ENCODE measurements at places on chromosomes 12 and 14. TPM values are rescaled to one million over a fixed set of nuclear protein-coding genes. Genes with fewer than 3 reads are reported as not detected.

PLA2G1B gene
- 11,300 TPM for total RNA-seq

NRIP2 gene
- total RNA-seq: 0.75 TPM

DNA sequence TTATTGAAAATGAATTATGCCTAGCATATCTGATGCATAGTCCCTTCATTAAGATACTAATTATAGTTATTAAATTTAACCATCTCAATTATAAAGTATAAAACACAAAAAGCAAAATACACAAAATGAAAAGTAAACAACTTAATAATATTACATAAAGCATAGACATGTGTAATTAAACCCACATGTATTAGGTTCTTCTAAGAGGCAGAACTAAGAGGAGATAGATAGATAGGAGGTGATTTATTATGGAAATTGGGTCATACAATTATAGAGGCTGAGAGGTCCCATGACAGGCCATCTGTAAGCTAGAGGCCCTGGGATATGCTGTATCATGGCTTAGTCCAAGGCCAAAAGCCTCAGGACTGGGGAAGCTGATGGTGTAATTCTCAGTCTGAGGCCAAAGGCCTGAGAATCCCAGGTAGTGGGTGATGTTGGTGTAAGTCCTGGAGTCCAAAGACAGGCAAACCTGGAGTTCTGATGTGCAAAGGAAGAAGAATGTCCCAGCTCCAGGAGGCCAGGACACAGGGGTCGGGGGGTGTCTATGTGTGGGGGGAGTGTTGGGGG, 953.3 kb downstream of the TRHDE start:
- no peak for DNase-seq

DNA sequence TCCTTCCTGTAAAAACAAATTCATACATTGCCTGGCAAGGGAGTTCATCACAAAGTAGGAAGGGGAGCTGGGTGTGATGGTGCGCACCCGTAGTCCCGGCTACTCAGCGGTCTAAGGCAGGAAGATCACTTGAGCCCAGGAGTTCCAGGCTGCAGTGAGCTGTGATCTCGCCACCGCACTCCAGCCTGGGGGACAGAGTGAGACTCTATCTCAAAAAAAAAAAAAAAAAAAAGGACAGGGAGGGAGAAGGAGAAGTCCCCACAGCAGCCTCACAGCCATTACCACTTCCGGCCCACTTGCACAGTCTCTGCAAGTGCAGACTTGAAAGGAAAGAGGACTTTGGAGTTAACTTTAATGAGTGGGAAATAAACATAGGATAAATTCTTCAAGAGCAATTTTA, 121.0 kb downstream of the FBXL14 start:
- no peak for DNase-seq

DNA sequence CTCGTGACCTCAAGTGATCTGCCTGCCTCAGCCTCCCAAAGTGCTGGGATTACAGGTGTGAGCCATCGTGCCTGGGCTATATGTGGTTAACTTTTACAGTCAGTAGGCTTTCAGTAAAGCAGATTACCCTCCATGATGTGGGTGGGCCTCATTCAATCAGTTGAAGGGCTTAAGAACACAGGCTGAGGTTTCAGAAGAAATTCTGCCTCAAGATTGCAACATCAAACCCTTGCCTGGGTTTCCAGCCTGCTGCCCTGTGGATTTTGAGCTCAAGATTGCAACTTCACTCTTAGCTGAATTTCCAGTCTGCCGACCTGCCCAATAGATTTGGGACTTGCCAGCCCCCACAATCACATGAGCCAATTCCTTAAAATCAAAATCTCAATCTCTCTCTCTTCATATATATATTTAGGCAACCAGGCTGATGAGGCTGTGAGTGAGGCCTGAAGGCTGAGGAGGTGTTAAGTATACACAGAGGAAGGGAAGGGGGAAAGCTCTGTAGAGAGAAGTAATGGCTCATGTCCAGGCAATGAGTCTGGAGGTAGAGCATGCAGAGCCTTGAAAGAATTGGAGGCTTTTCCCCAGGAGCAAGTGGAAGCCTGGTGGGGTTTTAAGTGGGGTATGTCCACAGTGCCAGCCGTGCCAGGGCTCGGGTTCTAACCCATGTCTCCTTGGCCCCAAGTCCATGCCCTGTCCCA, 33.3 kb upstream of the ACTN1 start:
- DNase-seq: no peak
